ENCODE measurements at places on chromosomes 2 and 18.

DNA sequence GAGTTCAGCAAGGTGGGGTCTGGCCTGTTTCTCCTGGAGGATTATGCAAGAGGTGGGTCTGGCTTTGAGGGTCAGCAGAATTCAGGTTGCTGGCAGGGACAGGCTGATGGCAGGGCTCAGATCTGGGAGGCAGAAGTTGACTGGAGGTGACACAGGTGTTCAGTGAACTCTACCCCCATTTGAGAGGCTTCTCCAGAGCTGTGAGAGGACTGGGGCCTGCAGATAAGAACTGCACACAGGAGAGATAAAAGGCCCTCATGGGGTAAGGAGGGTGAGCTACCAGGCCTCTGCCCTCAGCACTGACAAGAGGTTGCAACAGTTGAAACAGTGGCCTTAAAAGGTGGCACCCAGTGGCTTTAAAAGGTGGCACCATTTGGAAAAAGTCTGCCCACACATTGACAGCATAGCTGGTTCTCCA, 13.1 kb downstream of the MOCOS start:
- DNase-seq, result no peak

DNA sequence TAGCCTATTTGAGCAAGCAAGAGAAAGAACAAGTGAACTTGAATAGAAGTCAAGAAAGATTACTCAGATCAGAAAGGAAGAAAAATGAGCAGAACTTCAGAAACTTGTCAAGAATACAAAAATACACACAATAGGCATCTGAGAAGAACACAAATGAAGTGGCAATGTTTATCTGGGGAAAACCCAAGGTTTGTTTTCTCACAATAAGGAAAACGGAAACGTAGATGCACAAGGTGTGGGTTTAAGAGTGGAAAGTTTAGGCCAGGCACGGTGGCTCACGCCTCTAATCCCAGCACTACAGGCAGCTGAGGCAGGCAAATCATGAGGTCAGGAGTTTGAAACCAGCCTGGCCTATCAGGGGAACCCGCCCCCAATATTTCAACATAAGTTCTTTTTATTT, 159.5 kb upstream of the GYPC start:
- DNase-seq, result no peak

- no peak for DNase-seq
Observed at GRCh38 chr2:187689372-187689771, 135.1 kb upstream of the TFPI start.

- DNase-seq, result no peak
Observed at GRCh38 chr2:33208400-33208799, 261.6 kb downstream of the LTBP1 start.

- peak; percentile 71 for DNase-seq
Observed at GRCh38 chr2:136384531-136385303, 266.8 kb upstream of the CXCR4 start.

- no peak for DNase-seq
Observed at GRCh38 chr2:78427170-78427569, 598.3 kb upstream of the REG3G start.

DNA sequence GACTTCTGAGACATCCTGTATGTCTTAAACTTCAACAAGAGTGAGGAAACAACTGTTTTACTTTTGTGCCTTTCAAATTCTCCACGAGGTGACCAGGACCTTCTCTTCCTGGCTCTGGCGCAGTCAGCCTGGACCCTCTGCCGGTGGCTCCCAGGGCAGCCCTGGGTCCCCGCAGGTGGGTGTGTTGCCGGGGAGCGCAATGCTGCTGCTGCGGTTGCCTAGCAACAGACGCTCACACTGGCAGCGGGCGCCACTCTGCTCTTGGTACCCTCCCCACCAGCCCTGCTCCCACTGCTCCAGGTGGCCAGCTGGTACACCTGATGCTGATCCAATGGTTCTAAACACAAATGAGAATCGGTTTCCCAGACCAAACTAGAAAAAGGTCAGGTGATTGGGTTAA, 58.7 kb downstream of the GNAL start:
- no peak for DNase-seq

GRCh38 chr18:25146512-25146910, 205.5 kb downstream of the ZNF521 start:
- no peak for DNase-seq

DNA sequence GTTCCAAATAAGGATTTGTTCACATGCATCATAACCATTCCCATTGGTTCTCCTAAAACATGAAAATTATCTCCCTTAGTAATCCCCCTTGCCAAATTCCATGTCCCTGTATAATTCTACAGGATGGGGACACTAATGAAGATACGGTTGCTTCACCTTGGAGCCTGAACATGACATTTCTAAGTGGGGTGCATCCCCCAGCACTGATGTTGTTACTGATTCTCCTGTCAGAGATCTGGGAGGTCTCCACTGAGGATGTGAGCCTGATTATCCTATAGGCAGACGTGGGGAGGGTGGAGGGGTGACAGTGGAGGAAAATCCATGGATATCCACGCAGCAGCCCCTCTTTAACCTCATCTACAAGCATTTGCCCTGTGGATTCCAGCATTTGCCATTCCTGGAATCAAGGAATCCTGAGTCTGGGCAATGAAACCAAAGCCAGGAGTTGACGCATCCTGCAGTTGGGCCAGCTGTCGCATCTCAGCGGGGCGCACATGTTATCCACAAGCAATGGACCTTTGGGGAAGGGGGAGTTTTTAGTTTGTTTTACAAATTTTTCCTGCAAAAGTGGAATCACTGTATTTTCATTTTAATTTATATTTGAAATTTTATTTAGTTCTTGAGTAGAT, 57.3 kb downstream of the HK2 start:
- DNase-seq, result no peak

GRCh38 chr2:68083346-68083745, 20.5 kb upstream of the C1D start:
- no peak for DNase-seq

DNA sequence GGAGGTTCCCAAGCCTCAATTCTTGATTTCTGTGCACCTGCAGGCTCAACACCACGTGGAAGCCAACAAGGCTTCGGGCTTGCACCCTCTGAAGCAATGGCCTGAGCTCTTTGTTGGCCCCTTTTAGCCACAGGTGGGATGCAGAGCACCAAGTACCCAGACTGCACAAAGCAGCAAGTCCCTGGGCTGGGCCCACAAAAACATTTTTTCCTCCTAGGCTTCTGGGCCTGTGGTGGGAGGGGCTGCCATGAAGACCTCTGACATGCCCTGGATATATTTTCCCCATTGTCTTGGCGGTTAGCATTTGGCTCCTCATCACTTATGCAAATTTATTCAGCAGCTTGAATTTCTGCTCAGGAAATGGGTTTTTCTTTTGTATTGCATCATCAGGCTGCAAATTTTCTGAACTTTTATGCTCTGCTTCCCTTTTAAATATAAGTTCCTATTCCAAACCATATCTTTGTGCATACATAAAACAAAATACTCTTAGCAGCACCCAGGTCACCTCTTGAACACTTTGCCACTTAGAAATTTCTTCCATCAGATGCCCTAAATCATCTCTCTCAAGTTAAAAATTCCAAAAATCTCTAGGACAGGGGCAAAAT, 9.0 kb upstream of the MATN3 start:
- no peak for DNase-seq

DNA sequence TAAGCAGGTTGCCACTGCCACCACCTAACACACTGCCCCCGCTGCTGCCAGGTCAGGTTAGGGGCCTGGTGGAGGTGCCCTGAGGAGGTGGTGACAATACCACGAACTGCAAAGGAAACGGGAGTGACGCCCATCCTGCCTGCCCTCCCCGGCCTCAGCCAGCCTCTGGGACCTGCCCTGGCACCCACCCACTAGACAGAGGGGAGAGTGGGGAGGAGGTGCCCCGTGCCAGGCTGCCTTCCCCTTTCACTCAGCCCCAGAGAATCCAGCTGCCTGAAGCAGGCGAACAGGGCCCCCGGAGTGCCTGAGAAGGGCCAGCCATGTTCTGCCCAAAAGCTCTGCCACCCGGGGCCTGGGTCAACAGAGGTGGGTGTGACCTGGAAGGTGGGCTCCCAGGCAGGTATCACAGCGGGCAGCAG, 44.5 kb upstream of the FOSL2 start:
- peak; percentile 62 for DNase-seq

DNA sequence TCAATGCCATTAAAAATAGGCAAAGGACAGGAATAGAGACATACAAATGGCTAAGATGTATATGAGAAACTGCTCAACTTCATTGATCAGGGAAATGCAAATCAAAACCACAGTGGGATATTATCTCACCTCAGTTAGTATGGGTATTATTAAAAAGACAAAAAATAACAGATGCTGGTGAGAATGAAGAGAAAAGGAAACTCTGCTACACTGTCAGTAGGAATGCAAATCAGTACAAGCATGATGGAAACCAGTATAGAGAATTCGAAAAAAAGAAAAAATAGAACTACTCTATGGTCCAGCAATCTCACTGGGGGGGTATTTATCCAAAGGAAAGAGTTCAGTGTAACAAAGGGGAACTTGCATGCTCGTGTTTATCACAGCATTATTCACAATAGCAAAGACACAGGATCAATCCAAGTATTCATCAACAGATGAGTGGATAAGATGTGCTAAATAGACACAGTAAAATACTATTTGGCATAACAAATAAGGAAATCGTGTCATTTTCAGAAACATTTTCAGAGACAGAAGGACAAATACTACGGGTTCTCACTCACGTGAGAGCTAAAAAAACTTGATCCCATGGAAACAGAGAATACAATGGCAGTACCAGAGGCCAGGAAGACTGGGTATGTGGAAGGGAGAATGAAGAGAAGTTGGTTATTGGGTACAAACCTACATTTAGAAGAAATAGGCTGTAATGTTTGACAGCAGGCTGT, 60.6 kb downstream of the CCDC74A start:
- no peak for DNase-seq

DNA sequence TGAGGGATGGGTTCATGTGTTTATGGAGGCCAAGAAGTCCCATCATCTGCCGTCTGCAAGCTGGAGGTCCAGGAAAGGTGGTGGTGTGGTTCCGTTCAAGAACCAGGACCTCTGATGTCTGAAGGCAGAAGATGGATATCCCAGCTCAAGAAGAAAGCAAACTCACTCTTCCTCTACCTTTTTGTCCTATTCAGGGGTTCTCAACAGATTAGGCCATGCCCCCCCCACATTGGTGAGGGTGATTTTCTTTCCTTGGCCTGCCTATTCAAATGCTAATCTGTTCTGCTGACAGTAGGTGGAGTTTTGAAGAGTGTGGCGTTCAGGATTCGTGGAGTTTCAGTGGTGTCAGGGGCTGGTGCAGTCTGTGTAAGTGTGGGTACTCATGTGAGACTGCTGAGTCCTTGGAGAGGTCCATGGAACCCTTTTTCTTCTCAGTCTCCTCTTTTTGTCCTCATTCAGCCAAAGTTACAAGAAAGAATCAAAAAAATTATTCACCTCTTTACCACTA, 5.9 kb downstream of the MSL3B start:
- DNase-seq, result no peak

DNA sequence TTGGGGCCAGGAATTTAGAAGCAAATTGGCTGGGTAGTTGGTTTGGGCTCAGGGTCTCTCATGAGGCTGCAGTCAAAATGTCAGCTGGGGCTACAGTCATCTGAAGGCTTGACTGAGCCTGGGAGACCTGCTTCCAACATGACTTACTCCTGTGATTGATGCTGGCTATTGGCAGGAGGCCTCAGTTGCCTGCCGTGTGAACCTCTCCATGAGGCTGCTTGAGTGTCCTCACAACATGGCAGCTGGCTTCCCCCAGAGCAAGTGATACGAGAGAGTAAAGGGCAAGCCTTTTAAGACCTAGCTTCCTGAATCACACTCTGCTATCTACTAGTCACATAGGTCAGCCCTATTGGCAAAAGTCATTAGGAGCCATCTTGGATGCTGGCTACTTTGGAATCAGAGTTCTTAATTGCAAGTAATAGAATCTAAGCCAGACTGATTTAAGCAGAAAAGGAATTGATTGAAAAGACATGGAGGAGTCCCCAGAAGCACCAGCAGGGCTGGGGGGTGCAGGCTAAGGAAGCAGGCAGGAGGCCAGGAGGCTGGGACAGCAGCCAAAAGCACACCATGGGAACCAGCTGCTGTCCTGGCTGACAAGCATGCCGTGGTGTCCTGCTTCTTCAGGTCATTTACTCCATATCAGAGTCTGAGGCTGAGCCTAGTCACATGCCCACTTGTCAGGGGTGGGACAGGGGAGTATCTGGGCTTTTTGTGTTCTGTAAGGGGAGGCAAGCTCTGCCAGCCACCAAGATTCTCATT, 7.8 kb upstream of the GIGYF2 start:
- DNase-seq, result no peak

DNA sequence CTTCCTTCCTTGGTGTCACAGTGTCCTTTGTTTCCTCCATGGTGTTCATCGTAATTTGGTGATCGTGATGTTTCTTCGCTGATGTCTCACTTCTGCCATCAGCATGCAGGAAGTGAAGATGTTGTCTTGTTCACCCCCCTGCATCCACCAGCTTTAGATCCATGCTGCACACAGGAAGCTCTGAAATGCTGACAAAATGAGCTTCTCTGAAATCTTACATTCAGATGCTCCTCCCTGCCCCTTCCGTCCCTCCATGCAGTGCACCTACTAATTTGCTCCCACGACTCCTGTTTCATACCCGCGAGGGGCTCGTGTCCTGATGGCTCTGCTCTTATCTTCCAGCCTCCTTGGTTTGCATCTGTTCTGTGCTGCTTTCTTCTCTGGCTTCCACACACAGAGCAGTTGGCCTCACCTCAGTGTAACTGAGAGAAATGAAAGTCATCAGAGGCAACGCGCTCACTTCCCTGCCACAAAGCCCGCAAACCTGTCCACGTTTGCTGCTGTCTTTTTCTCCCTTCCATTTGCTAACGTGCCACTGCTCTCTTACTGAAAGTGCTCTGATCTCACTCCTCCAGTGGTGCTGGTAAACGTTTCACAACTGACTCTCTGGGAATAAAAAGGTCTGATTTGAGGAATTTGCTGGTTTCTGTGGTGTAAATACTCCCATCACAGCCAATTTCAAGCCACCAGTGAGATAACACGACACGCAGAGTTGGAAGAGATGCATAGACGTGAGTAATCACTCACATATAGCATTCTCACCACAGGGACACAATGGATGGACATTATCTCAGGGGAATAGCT, 41.0 kb upstream of the MGAT4A start:
- DNase-seq, result peak; percentile 85

GRCh38 chr2:31580321-31581117, at the start of gene SRD5A2:
SRD5A2 (minus strand) TSS chr2:31580938; CDS start chr2:31580900, 38 bp downstream.
- no peak for DNase-seq

DNA sequence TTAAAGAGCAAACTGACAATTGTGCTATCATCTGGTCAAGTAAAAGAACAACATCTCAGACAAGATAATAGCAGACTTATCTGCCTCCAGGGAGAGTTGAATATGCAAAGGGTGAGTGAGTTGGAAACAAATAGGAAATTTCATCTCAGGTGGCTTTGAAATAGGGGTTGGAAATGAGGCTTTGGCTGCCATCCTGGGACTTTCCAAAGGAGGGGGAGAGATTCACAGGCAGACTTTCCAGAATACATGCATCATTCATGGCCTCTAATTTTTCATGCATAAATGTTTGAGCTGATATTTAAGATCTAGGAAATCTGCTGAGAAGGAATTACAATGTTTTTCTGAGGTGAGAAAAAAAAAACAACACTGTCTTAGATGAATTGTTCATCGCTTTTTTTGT, 300.5 kb downstream of the ALK start:
- DNase-seq, result no peak

GRCh38 chr2:42063431-42064171, 15.8 kb downstream of the PKDCC start:
- DNase-seq, result no peak

- no peak for DNase-seq
Observed at GRCh38 chr2:72581560-72582181, 244.2 kb downstream of the EXOC6B start.

GRCh38 chr2:20144861-20145260, 80.1 kb downstream of the SDC1 start:
- DNase-seq, result no peak

- DNase-seq, result no peak
Observed at GRCh38 chr2:169300636-169301530, 61.5 kb downstream of the LRP2 start.
